ENCODE measurements at places on chromosomes 7 and 10. TPM values are rescaled to one million over a fixed set of nuclear protein-coding genes. Genes with fewer than 3 reads are reported as not detected.

DNA sequence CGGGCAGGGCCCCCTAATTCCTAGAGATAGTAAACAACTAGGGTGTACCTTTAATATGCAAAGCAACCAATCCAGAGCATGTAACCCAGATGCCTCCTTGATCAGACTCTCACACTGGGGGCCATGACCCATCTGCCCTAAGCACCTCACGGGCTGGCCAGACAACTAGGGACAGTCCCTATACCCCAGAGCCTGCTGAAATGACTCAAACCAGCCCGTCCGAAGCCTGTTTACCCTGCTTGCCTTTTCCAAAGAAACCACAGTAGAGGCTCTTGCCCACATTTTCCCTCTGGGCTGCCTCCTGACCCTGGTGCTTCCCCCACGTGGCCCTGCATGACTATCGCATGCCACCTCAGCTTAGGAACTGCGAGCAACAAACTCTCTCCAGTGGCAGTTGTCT is 46.2 kb downstream of the RGS10 start:
- no peak for DNase-seq

DNA sequence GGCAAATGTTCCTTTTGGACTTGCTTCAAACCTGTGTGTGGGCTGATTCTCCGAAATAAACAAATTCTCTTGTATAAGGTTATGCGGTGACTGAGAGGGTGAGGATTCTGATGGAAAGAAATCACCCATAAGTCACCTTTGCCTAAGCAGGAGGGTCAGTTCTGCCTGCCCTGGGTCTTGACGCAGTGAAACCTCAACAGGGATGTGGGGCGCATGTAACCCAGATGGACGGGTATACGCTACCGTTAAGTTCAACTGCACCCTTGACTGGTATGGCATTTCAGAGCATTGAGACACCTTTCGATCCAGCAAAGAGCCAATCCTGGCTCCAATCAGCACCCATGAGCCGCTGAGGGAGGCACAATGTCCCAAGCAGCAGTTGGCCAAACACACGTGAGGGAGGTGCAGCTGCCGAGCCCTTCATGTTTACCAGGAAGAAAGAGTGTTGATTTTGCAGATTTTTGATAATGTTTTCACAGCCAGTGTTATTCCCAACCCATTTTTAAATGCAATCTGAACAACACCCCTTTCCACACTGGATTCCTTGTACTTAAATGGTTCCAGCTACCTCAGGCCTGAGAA is 48.1 kb downstream of the SORBS1 start:
- DNase-seq = no peak

DNA sequence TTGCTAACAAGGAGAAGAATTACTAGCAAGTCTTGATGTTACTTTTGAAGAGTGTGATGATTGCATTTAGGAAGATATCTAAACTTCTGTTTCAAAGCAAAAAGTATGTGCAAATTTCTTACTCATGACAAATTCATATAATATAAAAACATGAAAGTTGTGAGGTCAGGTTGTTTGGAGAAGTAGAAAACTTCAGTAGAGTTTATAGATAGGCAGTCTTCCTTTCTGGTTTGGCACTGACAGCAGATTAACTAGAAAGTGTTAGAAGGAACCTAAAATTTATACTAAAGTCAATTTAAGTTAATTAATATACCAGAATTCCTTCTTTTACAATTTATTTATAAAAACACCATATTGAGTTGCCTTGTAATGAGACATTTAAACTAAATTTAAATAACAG is 16.9 kb downstream of the PTEN start:
- no peak for DNase-seq

DNA sequence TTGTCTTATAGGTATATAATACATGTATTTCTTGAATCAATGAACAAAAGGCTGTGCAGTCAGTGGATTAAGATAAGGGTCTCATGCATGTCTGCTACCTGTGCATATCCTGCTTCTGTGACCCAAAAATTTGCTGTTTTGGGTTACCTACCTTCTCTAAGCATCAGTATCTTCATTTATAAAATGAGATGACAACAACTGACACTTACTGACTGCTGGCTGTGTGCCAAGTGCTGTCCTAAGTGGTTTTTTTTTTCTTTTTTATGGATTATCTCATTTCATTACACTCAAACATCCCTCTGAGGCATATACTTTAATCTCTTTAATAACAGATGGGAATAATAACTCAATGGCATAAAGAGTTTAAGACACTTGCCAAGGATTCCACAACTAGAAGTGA is 2.1 kb downstream of the PDK4 start:
- no peak for DNase-seq

GRCh38 chr7:96599288-96599936 is 110.2 kb downstream of the SEM1 start:
- no peak for DNase-seq

- DNase-seq = no peak
Measured at GRCh38 chr10:4058514-4059029, 273.6 kb upstream of the KLF6 start.

BBIP1 gene
- 26.3 TPM for total RNA-seq

DNA sequence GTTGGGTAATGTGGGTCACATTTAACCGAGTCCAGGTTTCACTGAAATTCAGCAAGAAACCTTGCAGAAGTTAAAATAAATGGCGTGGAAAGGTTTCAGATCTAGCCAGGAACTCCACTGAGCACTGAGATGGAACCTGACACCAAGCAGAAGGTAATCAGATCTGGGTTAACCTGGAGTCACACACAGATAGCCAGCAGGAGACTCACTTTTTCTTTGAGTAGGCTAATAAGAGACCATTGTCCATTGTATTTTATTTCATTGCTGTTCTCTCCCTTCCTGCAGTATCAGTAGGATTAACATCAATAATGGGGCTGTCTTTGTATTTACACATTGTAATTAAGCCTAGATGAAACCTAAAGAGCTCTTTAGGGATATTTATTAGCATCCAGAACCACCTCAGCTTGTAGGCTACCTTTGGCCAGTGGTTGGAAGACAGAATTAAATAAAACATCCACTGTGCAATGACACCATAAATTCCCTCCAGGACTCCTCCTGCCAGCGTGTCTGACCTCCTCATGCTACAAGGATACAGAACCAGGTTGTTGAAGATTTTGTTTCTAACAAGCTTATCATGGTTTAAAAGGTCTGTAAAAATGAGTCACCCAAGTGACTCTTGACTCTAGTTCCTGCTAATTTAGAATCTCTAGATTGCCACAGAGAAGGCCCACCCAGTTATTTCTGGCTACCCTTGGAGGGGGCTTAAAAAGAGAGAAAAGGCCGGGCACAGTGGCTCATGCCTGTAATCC is 151.1 kb downstream of the SORCS1 start:
- DNase-seq = no peak

DNA sequence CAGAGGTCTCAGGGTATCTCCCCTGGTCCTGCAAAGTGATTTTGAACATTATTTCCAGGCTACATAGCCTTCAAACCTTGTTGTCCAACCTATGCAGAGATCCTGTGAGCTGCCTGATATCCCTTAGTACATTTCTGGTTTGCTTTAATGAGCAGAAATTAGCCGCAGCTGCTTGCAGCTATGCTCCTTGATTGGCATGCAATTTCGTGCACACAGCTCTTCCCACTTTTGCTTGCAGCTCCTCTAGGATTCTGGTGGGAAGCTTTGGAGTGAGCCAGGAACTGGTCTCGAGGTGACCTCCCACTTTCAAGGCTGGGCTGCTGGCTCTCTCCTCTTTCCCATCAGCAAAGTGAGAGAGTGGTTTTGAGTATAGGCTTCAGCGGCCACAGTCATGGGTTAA is 45.8 kb downstream of the OAT start:
- DNase-seq = no peak

- DNase-seq = peak; percentile 37
Measured at GRCh38 chr10:22335173-22335933, 9.9 kb upstream of the SPAG6 start.

GRCh38 chr7:148255333-148255732 is 335.2 kb upstream of the C7orf33 start:
- no peak for DNase-seq

DNA sequence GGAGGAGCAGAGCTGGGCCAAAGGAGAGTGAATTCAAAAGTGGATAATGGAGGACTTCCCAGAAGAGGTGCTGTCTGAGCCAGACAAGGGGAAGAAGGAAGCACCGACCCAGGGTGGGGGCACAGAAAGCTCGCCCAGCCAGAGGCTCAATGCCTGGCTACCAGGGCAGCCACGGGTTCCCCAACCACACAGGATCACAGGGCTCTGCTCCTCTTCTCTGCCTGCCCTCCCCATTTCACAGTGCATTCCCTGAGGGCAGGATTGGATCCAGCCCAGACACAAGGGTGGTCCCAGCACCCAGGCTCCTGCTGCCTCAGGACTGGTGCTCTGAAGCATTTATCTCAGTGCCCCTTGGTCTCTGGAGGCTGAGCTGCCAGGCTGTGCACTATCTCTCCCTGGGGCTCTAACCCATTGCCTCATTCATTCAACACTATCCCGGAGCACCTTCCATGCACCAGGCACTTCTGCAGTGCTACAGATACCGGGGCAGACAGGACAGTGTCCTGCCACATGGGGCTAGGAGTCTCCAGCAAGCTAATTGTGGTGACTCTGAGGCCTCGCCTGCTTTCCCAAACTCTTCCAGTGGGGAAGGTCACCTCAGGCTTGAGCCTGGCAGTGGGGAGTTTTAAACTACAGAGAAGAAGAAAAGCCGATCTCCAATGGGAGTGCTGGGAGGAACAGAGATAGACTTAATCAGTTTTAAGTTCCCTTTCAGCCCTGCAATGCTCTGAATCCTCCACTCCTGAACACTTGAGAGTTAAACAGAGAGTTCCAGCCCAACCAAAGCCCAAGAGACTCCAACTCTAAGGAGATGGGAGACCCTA is 201.8 kb upstream of the ZMIZ1 start:
- no peak for DNase-seq

DNA sequence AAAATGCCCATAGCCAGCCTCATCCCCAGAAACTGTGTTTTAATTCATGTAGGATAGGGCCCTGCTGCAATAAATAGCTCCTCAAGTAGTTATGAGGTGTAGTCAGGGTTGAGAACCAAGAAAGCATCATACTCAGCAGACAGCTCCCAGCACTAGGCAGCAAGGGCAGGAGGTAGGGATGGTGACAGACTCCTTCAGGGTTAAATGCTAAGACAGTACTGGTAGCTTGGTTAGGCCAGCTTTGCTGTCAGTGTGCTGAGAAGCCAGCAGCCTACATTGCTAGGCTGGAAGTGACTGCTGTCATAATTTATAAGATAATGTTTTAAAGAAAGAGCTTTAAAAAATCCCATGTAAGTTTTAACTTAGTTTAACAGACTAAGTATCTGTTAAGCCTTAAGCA is 113.9 kb upstream of the IMMP2L start:
- DNase-seq = no peak

- no peak for DNase-seq
Measured at GRCh38 chr7:42953994-42954393, 21.8 kb downstream of the MRPL32 start.

- DNase-seq = peak; percentile 30
Measured at GRCh38 chr7:26199301-26200037, 1.1 kb downstream of the HNRNPA2B1 start.

ZCCHC24 gene
- 26.2 TPM for total RNA-seq

DNA sequence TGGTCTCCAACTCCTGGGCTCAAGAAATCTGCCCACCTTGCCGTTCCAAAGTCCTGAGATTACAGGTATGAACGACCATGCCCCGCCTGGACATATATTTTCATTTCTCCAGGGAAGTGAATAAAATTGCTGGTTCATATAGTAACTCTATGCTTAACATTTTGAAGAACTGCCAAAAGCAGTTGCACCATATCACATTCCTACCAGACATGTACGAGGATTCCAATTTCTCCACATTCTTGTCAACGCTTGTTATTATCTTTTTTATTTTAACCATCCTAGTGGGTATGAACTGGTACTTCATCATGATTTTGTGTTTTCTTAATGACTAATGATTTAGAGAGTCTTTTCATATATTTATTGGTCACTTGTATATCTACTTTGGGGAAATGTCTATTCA is 21.9 kb upstream of the CPN1 start:
- DNase-seq = no peak

SLC13A1 gene
- total RNA-seq = not detected

SPDYE9 gene
- total RNA-seq = not detected

GRCh38 chr10:96683065-96683464 is 37.2 kb downstream of the PIK3AP1 start:
- DNase-seq = peak; percentile 91

DNA sequence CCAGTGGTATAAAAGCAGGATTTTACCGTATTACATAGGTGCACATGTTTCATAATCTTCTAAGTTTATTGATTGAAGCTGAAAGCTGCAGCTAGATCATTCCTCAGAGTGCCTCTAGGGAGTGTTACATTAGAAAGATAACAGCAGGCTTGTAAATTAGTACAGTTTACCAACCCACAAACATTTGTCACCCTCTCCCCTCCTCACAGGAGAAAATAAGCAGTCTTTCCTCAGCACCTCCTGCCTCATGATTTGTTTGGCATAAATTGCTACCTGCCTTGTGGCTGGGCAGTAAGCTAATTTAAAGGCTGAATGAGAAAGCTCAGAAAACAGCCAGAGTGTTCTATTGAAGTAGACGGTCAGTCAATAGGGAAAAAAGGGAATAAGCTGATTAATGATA is 74.2 kb downstream of the NXPH1 start:
- no peak for DNase-seq

ASZ1 gene
- total RNA-seq = not detected

HABP2 gene
- not detected for total RNA-seq

PLOD3 gene
- total RNA-seq = 164 TPM

GRCh38 chr10:35417795-35418194 is 81.5 kb downstream of the CCNY start:
- no peak for DNase-seq

DNA sequence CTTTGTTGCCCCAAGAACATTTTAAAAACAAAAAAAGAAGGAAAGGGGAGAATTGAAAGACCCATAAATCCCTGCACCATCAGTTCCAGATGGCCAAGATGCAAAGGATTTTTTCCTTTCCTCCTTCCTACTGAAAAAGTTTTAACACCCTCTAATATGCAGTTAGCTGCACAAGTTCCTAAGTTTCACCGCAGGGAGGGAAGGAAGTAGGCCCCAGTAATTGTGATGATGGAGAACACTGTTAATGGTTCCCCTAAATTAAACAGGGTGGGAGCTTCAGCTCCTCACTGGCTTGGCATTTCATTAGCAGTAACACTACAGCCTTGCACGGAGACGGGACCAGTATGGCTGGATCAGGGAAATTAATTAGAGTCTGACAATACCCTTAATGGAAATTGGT is 63.7 kb upstream of the PPIF start:
- DNase-seq = no peak

- peak; percentile 12 for DNase-seq
Measured at GRCh38 chr7:105098863-105099515, 85.0 kb downstream of the KMT2E start.
